Central memory CD4-positive, alpha-beta T cell (primary cell): ENCODE measurements at places on chromosomes 13 and 19.
A peak's percentile ranks its signal among the peaks of the same experiment; 100 is the strongest.

GRCh38 chr13:86725105-86725504, 925.9 kb upstream of the SLITRK6 start:
- DNase-seq, result no peak

- DNase-seq, result no peak
Measured at GRCh38 chr13:74966275-74966674, 515.7 kb downstream of the TBC1D4 start.

DNA sequence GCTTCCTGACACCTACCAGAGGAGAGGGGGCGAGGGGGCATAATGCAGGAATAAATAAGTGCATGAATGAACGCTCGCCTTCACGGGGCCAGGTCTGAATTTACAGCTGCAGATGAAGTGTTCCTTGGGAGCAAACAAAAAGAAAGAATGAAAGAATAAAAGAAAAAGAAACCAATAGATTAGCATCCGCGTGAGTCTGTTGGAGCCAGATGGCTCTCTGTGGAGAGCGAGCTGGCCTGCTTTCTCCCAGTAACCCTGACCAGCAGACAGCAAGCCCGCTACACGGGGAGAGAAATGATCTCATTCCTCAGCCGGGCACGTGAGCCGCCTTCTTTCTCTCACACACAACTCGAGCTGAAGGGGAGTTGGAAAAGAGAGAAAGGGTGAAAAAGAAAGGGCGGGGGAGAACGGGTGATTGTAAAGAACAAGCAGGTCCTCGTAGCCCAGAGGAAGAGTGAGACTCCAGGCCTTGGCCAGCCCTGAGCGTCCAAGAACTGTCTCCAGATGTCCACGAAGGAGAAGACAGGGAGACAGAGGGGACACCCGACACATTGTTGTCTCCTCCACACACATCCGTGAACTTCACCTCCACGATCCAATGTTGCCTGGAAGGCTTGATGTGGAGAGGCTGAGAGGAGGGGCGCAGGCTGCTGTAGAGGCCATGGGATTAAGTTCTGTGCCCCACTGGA, 81.4 kb downstream of the RNASEH2B start:
- DNase-seq, result no peak

- no peak for DNase-seq
Measured at GRCh38 chr13:35472323-35472881, 4.1 kb downstream of the MAB21L1 start.

- no peak for DNase-seq
Measured at GRCh38 chr13:30191491-30192100, 115.8 kb downstream of the KATNAL1 start.

GRCh38 chr13:113922412-113923118, 51.3 kb downstream of the C13orf46 start:
- no peak for DNase-seq

DNA sequence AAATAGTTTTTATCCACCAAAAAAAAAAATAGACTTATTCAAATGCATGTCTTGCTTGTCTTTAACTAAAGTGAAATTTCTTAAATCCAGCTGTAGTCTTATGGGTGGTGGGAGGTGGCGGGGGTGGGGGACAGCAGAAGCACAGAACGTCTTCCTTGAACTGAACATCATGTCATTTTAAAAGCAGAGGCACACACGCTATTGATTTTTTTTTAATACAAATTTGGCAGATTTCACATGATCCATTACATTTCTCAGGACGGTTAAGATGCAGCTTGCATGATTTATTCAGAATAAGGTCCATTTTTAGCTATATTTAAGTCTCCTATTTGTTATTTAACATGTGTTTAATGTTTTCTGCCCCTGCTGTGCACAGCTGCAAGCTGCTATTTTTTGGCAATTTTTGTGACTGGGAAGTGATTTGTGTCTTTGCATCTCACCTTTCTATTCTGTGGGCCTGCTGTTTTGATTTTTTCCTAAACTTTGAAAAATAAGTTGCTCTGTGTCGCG, 274.0 kb downstream of the TSHZ3 start:
- no peak for DNase-seq

- DNase-seq, result no peak
Measured at GRCh38 chr13:71638751-71639150, 228.3 kb downstream of the DACH1 start.

GRCh38 chr13:93217721-93218261, 8.8 kb upstream of the GPC6 start:
- no peak for DNase-seq

DNA sequence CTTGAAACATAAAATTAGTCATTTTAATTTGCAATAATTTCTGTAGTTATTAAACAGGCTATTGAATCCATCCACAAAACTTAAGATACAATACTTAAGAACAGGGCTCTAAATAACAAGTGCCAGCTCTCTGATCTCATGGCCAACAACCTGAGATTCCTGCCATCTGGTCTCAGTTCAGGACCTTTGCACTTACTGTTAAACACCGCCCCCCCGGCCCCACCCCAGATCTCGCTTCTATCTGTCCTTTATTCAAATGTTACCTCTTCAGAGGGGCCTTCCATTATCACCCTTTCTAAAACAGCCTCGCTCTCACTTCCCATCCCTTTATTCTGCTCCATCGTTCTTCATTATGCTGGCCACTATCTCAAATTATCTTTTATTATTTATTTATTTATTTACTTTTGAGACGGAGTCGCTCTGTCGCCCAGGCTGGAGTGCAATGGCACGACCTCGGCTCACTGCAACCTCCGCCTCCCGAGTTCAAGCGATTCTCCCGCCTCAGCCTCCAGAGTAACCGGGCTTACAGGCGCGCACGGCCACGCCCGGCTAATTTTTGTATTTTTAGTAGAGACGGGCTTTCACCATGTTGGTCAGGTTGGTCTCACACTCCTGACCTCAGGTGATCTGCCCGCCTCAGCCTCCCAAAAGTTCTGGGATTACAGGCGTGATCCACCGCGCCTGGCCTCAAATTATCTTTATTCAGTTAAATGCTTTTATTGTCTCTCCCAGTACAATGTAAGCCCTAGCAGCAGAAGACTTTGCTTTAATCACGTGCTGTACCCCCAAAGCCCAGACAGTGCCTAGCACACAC, 838 bp upstream of the SNRNP70 start:
- DNase-seq, result no peak

DNA sequence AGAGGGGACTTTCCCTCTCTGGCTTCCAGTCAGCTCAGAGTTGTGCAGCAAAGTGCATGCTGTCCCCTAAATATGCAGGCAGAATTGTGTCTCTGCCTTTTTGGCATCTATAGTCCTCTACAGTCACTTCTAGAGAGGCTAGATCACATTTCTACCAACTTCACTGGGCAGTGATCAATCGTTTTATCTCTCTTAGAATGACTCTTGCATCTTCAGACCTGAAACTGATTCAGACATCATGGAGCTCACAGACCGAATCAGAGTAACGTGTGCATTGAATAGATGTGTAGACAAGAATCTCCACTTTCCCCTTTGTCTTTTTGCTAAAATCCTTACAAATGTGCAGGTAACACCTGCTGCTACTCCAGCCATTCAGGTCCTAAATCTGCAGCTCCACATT, 6.2 kb downstream of the ZNF253 start:
- DNase-seq, result no peak

- DNase-seq, result no peak
Measured at GRCh38 chr13:49132479-49133002, 87.6 kb upstream of the MLNR start.

- no peak for DNase-seq
Measured at GRCh38 chr19:48445256-48445605, 552 bp upstream of the GRWD1 start.

DNA sequence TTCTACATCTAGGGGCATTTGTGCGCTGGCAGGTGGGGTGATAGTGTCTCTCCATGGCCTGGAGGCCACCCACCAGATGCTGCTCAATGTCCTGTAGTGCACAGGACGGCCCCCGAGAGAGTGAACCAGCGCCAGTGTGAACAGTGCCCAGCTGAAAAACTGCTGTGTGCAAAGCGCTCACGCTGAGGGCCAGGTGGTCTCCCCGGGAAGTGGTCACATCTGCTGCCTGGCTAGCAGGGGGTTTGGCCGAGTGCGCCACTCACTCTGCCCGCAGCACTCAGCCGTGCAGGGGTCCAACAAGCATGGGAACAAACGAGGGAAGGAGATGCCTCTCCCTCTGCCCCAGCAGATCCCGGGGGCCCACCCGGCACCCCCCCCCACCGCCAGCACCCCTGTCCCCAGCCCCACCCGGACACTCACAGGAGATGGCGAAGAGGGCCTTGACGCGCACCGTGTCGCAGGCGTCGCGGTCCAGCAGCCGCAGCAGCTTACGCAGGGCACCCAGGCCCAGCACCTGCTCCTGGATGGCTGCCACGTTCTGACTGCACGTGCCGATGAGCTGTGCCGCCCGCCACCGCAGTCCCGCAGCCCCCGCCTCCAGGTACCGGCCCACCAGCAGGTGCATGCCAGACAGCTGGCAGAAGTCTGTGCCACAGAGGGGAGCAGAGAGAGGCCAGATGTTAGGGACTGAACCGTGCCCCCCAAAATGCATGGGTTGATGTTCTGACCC, 5.8 kb downstream of the HSPBP1 start:
- no peak for DNase-seq

GRCh38 chr19:862581-863314, 3.3 kb downstream of the CFD start:
- DNase-seq, result peak; percentile 75

DNA sequence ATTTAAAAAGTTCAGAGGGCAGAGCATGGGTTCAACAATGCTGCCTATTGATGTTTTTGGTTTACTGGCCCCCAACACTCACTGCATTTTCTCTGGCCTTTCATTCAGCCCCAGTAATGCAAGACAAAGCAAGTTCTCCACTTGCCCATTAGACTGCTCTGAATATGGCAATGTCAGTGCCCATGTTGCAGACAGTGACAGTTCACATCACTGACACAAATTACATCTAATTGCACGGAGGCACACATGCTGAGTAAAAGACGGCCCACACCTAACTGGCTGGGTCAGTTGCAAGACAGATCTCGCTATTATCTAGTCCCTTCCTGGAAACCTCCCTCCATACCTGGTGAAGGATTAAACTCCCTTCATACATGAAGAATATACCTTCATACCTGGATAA, 54.0 kb downstream of the ENOX1 start:
- DNase-seq, result no peak

- no peak for DNase-seq
Measured at GRCh38 chr13:49256841-49257240, 9.1 kb downstream of the CDADC1 start.

DNA sequence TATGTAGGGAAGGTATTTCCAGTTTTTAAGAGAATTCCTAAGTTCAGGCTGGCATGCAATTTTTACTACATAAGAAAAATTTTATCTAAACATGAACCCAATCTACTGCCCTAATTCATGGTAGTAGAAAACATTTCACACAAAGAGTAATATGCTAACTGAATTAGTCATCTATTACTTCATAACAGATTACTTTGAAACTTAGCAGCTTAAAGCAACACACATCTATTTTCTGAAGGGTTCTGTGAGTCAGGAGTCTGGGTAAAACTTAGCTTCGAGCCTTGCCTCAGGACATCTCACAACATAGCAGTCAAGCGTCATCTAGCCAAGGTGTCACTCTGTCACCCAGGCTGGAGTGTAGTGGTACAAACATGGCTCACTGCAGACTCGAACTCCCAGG, 537.5 kb downstream of the DCT start:
- DNase-seq, result no peak
